ENCODE measurements at places on chromosomes 2 and 18.
A peak's percentile ranks its signal among the peaks of the same experiment; 100 is the strongest.

DNA sequence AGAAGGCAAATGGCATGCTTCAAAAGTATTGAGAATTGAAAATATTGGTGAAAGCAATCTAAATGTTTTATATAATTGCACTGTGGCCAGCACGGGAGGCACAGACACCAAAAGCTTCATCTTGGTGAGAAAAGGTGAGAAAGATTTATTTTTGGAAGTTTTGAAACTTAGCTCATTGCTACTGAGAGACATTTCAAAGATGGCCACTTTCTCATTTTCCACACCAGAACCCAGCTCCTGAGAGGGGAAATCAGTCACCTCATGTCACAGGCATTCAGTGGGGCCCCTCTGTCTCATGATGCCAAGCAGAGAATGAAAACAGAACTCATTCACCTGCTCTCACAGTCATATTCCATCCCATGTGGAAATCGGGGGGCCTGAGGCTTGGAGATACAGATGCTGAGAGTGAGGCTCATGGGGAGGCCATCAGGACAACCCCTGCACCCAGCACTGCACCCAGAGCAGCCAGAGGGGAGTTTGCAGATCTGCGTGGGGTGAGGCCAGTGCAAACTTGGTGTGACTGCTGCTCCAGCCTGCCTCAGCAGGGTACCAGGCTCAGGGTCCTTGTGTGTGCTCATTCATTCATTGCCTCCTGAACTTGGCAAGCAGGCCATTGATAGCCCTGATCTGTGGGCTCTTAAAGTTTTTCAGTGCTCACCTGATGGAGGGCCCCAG, 31.4 kb downstream of the IL18R1 start:
- no peak for DNase-seq

DNA sequence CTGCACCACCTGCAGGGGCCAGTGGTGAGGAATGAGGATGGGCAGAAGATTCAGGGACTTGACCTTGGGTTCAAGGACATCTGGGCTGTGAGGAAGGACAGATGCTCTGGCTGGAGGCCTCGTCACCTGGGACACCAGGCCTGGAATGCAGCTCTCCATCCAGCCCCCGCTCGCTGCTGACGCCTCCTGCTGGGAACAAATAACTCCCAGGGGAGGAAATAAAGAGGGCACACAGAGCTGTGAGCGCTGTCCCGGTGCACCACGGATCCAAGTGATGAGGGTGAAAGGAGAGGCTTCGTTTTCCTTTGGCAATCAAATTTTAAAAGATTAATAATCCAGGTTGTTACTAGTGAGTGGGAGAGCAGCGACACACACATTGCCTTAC, 368.0 kb upstream of the MYT1L start:
- no peak for DNase-seq

DNA sequence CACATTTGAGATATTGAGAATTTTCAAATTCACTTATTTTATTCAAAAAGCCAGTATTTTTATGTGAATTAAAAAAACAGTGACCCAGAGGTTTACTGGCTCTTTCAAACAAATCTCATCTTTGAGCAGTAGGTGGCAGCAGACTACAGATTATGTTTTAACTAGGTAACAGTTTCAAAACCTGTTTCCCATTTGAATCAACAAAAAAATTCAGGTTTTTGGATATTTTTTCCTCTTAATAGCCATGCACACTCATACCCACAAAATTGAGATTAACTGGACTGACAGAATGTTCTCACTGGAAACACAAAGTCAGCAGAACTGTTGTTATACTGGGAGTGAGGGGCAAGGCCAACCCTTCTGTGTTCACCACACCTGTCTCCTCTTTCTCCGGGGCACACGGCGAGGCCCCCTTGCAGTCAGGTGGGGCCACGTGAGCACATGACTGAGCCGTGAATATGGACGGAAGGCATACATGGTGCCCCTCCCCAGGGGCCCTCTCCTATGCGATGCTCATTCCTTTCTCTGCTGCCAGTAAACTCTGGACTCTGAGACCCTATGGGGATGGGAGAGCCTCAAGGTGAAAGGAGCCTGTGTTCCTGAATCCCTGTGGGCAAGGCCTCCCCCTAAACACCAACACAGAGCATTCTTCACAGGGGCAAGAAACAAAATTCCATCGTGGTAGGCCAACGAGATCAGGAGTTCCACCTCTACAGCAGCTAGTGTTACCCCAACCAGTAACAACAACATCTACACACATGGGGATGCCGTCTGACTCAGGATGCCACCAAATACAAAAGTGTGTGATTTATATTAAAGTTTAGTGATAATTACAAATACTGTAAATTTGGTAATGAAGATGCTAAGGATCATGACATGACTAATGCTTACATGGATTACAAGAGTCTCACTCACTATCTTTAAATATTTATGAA, 80.4 kb downstream of the LPIN2 start:
- DNase-seq, result peak; percentile 70

DNA sequence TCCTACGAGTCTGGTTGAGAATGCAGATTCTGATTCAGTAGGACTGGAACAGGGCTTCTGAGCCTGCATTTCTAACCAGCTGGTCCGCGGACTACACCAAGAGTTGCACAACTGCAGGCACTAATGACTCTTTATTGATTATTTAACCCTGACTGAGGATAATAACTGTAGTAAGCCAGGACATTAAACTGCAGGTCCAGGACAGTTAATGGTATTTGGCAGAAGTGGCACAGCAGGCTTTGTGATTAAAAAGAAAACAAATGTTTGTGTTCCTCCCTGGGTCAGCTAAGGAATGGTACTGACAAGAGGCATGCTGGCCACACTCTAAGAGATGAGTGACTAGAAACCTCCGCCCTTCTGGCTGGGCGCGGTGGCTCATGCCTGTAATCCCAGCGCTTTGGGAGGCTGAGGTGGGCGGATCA, 59.4 kb downstream of the ALPK2 start:
- DNase-seq, result no peak
